Fibroblast of skin of scalp (primary cell): ENCODE measurements at places on chromosomes 6 and 20.

DNA sequence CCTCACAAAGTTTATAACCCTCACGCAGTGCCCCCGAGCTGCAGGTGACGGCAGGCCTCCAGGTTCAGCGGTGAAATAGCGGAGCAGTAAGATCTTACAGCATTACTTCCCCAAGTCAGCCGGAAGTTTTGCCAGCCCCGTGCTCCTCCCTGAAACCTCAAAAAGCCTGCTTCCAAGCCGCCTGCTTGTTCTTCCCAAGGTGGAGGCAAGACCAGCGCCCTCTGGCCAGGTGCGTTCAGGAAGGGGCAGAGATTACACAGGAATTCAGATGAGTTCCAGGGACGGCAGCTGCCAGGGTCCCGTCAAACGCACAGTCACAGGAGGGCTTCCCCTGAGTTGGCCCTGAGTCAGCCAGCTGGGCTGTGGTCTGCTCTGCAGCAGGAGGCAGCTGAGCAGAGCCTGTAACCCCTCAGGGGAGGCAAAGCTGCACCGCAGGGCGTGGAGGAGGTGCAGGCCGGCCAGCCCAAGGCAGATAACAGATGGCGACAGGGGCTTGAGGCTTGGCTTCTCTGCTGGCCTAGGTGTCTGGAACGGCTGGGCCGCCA, 124.1 kb upstream of the RPS6KA2 start:
- DNase-seq, result peak; percentile 25

- no peak for DNase-seq
These were observed 3.8 kb downstream of the INSM1 start for GRCh38 chr20:20371681-20372080.

- DNase-seq, result peak; percentile 44
These were observed 124.9 kb downstream of the SCML4 start for GRCh38 chr6:107699254-107699653.

DNA sequence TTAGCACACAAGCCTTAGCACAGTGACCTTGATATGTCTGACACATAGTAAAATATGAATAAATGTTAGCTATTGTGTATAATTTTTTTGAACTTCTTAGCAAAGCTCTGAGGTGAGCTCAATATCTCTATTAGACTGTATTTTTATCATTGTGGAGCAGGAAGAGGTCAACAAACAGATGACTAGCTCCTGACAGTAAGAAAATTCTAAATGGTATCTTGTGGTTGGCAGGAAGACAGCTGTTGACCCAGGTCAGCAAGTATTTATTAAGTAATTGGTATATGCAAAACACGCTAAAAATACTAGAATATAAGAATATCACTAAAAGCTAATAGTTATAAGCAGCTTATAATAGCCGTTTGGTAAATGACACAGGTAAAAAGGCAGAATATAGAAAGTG, 77.5 kb upstream of the MARCKS start:
- DNase-seq, result no peak

DNA sequence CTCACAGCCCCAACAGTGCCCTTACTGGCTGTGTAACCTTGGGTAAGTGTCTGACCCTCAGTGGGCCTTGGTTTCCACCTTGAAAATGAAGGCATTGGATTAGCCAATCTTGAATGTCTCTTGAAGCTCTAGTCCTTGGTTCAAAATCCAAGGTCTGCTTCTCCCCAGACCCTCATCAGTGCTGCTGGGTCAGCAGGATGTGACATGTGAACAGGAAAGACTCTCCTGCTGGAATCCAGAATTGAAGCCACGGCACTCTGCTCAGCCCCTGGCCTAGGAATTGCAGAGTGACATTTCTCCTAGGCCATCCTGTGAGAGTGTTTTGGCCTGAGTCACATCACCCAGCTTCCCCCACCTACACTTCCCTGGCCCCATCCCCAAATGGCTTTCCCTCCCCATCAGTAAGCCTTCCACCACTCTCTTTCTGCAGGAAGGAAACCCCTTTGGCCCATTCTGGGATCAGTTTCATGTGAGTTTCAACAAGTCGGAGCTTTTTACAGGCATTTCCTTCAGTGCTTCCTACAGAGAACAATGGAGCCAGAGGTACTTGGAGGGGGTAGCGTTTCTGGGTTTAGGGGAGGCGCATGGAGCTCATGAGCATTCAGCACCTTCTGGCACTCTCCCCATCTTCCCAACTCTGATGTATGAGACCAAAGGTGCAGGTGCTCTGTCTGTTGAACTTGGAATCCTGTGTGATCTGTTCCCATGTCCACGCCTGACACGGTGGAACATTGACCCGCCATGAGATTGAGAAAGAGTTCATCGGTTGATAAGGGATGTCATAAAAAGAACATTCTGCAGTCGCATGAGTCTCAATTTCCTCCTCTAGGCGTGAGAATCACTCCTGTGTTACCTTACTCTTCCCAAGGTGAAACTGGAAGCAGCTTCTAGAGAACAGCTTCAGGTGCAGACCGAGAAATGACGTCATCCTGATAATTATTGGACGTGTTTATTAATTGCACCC, 8.8 kb downstream of the POFUT1 start:
- DNase-seq, result no peak

GRCh38 chr6:40438246-40438887, 148.8 kb downstream of the LRFN2 start:
- DNase-seq, result no peak

DNA sequence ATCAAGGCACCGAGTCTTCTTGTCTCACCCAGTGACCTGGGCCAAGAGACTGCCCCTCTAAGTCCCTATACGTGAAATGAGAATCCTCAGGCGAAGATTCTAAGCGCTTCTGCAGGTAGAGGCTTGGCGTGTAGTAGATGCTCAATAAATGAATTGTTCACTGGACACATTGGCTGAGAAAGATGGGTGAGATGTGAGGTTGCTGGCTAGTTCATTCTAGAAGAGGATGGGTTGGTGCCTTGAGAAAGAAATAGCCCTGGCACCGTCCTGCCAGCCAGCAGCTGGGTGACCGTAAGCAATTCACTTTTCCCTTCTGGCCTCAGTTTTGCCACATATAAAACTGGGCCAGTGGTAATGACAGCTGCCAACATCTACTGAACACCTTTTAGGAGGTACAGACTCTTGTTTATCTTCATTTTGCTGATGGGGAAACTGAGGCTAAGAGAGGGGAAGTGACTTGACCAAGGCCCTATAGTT, 1.4 kb downstream of the SRC start:
- no peak for DNase-seq

DNA sequence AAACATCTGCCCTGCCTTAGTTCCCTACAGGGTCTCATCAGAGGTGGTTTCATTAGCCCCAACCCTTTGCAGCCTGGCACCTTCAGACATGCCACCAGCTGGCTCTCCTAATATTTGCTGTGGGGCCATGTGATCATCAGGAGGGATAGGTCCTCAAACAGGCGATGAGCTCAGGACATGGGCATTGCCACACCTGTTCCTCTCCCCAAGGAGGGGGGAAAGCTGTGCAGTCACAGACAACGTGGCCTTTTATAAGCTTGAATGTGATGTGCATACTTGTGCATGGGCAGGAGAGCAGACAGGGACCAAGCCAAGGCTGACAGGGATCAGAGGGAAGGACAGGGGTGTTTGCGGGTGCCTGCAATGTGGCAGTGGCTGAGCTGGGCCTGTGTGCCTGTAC, 78.8 kb upstream of the ZNFX1 start:
- no peak for DNase-seq

DNA sequence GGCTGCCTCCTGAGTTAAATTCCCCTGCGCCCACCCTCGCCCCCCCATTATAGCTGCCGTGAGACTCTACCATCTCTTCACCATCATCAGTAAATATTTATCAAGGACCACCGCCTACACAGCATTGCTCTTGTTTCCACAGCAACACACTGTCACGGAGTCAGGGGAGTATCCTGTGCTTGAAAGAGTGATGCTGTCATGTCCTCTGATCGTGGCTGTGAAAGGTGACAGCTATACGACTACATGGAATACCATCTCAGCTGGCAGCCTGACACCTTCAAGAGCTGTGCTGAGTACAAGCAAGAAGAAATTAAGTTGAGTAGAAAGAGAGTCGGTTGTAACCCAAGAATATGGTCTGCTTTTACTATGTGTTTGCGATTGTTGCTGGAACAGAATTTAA, 3.4 kb downstream of the PTPRT start:
- DNase-seq, result no peak

- DNase-seq, result peak; percentile 21
These were observed 209.2 kb downstream of the ANKRD60 start for GRCh38 chr20:58019027-58019849.

DNA sequence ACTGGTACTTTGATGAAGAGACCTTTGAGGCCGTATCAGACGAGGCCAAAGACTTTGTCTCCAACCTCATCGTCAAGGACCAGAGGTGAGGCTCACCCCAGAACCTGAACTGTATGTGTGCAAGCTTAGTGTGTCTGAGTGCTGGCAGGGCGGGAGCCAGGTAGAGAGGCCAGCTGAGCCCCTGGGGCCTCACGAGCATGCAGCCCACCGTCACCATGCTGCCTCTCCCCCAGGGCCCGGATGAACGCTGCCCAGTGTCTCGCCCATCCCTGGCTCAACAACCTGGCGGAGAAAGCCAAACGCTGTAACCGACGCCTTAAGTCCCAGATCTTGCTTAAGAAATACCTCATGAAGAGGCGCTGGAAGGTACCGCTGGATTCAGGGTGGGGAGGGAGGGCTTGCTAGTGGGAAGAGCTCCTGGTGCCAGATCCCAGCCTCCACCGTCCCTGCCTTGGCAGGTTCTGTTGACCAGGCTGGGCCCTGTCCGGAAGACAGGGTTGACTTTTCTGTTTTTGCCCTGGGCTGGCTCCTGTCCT, 12.7 kb downstream of the MYLK2 start:
- no peak for DNase-seq

- no peak for DNase-seq
These were observed 335.3 kb downstream of the CD83 start for GRCh38 chr6:14452567-14453527.

GRCh38 chr20:21712443-21713059, 7.1 kb downstream of the PAX1 start:
- no peak for DNase-seq

- peak; percentile 42 for DNase-seq
These were observed 5.4 kb downstream of the ADA start for GRCh38 chr20:44646023-44646640.

DNA sequence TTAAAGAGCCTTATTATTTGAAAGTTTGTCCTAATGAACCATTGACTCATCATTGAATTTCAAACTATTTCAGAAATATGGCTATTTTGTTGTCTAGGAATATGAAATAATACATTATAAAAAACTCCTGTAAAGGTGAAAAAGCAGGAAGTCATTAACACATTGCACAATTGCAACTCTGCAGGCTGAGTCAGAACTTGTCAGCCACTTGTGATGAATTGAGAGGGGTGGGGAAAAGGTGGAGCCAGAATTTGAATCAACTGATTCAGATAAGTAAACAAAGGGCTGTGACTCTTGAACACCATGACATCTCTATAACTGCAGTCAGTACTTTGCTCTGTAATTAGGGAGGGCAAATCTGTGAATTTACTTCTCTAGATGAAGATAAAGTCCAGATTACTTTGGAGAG, 6.0 kb downstream of the C6orf141 start:
- peak; percentile 20 for DNase-seq

- DNase-seq, result peak; percentile 57
These were observed 4.2 kb downstream of the FOXS1 start for GRCh38 chr20:31840906-31841816.

DNA sequence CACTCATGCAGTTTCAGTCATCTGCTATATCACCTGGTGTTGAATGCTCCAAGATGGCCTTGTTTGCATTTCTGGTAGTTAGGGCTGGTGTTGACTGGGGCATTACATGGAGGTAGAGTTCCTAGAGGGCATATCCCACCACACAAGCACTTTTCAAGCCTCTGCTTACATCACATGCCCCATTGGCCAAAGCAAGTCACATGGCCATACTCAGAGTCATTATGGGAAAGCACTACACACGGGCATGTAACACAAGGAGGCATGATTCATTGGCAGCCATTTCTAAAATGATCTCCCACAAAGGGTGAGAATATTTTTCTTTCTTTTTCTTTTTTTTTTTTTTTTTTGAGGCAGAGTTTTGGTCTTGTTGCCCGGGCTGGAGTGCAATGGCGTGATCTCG, 73.2 kb downstream of the TRMT6 start:
- DNase-seq, result no peak

GRCh38 chr20:49587111-49587570, 19.2 kb upstream of the PTGIS start:
- DNase-seq, result peak; percentile 79

DNA sequence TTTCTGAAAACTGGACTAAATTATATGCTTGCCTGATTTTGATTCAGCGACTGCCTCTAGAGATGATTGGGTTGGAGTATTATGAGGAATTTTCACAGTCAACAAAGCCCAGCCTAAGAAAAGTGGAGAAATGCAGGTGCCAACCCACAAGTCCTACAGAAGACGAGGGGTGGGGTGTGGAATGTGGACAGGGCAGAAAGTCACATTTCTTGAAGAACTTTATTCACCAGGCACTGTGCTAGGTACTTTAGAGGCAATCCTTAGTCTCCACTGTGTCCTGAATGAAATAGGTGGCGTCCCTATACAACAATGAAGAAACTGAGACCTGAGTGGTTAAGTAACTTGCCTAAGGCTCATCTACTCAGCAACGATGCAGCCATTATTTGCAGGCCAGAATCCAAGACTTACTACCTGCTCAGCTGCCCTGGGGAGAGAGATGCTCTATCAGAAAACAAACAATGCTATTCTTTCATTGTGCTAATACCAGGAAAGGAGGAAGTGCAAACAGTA, 106.3 kb downstream of the RNF144B start:
- DNase-seq, result no peak

DNA sequence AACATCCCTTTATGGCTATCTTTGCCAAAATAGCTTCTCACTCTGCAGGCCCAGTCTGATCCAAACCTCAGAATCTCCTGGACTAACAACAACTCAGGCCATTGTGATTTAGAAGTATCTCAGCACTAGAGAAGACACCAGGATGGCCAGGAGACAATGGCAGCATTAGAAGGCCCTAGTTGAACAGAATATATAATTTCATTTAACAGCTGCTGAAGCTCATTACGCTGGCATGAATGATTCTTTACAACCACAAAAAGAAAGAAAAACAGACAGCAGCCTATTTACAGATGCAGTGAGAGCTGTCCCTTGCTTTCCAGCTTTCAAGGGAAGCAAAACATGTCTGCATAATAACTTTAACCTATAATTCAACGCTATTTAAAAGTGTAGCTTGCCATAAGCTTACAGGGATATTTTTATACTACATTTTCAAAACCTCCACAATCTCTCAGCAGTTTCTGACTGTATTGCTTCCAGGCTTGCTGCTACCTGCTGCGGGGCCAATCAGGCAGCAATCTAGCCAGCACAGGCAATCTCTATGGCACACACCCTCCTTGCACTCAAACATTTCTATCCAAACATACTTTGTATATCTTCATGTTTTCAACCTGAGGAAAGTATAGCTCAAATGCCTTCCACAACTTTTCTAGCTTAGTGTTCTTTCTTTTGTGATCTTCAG, 107.3 kb downstream of the OGFRL1 start:
- DNase-seq, result no peak

GRCh38 chr6:159440349-159440748, 252.7 kb downstream of the SOD2 start:
- DNase-seq, result no peak
